Stimulated activated CD8-positive, alpha-beta memory T cell treated with anti-CD3 and anti-CD28 coated beads, Interleukin-12 subunit alpha, Interleukin-12 subunit beta, amount 100 ng/mL, for 4 hours (primary cell): ENCODE measurements at places on chromosomes 12 and 14.

DNA sequence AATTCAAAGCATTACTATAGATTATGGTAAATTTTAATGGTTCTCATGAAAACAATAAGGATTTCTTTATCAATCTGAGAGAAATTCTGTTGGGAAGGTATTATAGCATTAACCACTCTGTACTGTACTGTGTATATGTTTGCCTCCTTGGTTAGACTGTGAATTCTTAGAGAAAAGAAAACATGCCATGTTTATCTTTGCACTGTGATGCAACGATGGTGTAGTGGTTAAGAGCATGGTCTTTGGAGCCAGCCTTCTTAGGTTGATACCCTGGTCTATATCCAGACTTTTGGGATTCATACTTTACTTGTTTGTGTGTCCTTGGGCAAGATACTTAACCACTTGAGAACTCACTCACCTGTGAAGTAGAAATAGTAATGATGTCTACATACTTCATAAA, 32.2 kb upstream of the NUBPL start:
- no peak for DNase-seq

DNA sequence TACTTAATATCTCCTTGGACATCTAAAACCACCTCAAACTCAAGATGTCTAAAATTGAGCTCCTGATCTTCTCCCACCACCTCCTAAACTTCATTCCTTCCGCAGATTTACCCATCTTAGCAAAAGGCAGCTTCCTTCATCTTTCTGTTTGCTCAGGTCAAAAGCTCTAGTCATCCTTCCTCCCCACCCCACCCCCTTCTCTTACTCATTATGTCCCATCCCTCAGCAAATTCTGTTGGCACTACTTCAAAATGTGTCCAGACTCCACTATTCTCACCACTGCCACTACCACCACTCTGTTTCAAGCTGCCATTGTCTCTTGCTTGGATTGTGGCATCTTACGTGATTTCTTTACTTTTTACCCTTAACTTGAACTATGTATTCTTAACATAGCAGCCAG, 59.2 kb upstream of the ZDHHC17 start:
- DNase-seq: no peak

GRCh38 chr12:40331886-40332285, 107.1 kb downstream of the LRRK2 start:
- DNase-seq: no peak

DNA sequence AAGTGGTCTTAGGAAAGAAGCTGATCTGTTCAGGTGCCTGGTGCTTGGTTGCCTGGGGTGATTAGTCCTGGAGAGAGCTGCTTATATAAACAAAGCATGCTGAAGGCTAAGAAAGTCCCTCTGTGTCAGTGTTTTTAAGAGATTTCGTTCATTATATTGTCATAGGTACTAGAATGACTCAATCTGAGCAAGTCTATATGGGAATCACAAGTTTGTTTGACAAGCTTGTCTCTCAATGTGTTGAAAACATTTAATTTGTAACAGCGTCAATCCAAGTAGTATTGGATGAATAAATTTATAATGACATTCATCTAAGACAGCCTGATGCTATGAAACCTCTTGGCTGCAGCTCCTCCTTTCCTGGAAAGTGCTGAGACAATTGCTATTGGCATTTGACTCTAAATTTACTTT, 256.3 kb downstream of the TMTC2 start:
- DNase-seq: no peak

DNA sequence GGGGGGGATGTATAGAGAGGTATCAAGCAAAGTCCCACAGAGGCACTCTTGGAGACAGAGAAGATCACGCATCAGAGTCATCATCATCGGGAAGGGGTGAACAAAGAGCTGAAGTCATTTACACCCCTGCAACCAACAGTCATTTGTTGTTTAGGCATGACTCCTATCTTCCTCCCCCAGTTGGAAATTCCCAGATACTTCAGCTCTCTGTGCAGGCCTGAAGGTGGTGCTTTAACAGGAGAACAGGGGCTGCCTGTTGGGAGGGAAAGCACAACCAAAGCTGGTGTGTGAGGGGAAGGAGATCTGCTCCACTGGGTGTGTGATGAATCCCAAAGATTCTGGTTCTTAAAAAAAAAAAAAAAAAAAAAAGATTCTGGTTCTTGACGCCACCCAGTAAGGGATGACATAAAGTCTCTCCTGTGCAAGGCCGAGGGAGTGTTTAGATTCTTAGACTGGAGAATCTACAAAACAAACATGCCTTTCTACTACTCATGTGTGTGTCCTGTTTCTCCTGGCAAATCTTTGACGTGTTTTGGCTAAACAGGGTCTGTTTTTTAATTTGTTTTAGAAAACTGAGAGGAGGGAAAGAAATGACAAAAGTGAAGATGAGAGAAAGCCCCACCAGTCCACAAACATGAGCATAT, 121.0 kb upstream of the ARHGAP5 start:
- DNase-seq: no peak

DNA sequence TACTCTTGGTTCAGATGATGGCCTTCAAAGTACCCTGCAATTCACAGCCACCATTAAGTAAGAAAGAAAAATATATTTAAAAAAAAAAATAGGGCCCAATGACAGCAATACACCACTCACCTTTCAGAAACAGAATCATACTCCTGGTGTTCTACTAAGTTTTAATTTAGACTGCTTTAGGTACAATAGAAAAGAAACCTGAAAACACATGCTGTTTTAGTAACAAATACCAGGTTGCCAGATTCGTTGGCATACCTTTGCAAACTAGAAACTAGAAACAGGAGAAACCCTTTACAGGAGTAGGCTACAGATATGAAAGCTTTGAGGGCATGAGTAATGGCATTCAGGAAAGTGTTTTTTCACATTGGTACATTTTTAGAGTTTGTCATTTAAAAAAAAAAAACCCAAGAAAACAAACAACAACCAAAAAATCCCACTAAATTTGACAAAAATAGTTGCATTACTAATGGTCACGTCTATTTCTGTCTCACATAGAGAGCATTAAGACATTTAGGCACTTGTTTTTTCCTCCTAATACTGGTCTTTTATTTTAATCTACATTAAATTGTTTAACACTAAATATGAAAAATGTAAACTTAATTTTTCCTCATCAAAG, 4.0 kb downstream of the SIX1 start:
- DNase-seq: no peak

DNA sequence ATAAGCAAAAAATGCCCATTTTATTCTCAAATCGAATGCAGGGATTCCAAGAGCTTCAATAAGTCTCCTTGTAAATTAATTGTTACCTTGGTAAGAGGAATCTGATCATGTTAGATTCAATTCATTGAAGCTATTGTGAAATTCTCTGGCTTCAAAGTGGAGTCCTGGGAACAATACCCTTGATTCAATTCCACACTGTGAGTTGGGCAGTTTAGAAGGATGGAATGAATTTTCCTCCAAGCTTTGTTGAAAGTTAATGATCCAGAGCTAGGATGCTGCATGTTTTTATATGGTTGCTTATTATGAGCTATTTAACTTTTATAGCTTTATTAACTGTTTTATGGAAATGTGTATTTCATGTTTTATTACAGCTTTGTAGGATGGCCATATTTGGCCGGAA, 89.9 kb upstream of the IGF1 start:
- DNase-seq: no peak

- DNase-seq: no peak
These were observed 57.4 kb downstream of the FAM222A start for GRCh38 chr12:109770861-109771670.

DNA sequence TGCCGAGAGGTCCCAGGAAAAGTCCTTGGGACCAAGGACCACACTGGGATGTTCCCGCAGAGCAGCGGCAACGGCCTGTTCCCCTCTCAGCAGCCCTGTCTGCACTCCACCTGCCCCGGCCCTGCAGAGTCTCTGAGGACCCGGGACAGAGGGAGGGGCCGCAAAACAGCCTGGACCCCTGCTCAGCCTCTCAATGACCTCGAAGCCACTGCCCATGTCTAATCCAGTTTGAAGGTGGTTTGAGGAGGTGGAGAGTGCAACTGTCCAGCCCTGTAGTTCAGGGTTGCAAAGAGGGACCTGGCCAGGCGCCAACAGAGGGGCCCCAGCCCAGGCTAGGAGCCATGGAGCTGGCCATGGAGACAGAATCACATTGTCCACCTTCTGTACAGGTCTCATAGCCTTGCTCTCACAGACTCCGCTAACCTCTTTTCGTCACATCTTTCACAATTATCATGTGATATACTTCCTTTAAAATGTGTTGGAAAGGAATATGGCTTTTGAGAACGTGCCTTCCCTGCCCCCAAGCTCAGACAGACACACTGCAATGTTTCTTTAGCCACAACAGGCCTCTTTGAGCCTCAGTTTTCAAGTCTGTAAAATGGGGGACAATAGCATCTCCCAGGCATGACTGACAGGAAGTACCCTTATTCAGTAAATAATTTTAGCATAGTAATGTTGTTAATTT, 49.3 kb downstream of the ACTN1 start:
- no peak for DNase-seq

GRCh38 chr12:49910331-49911212, 6.9 kb upstream of the FAIM2 start:
- no peak for DNase-seq

- DNase-seq: no peak
These were observed 16.0 kb downstream of the PROX2 start for GRCh38 chr14:74859757-74860552.

DNA sequence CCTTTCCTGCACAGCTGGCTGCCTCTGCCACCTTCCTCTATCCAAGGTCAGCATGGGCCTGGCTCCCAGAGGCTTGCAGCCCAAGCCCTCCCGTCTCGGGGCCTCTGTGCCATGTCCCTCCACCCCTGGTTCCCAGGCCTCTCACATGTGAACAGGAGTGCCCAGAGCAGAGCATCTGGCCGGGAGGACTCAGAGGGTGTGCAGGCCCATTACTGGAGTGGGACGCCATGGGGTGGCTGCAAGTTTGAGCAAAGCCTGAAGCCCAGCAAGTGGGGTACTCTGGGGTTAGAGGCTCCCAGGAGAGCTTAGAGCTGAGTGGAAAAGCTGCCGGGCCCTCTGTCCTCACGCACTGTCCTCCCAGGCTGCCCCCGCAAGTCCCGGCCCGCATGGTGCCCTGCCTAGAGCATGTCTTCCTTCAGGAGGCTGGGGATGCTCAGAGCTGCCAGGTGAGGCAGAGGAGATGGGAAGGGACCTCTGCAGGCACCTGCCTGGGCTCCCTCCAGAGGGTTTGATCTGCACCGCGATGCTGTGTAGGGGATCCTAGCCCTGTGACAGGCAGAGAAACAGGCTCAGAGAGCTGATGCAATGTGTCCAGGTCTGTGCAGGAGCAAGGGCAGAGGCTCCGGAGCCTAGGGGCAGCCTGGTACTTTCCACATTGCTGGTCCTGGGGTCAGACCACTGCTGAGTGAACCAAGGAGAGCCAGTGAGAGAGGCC, 39.8 kb downstream of the DIO3 start:
- no peak for DNase-seq

DNA sequence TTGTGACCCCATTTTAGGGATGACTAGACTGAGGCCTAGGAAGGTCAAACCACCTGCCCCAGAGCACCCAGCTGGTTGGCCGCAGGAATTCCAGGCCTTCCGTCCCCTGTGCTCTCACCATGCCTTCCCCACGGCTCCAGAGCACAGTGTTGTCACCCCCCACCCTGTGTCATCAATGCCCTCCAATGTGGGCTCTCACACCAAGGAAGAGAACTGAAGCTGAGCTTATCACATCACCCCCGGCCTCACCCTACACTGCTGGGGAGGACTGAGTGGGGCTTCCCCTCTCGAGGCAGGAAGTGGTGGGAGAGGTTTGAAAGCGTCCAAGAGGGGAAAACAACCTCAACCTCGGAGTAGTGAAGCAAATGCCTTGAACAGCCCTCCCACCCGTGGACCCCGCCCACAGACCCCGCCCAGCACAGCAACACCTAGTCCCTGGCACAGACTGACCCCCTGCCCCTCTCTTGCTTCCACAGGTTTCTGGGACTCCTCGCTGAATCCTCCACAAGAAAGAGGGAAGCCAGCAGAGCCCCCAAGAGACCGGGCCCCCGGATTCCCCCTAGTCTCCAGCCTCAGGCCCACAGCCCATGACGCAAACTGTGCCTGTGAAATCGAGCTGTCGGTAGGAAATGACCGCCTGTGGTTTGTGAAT, 97.2 kb downstream of the LGMN start:
- peak; percentile 68 for DNase-seq

- no peak for DNase-seq
These were observed 7.6 kb upstream of the SMUG1 start for GRCh38 chr12:54196396-54196795.

- DNase-seq: no peak
These were observed 55.3 kb downstream of the DACT1 start for GRCh38 chr14:58693048-58693447.

GRCh38 chr14:61281948-61282275, 774 bp upstream of the TMEM30B start:
- no peak for DNase-seq

DNA sequence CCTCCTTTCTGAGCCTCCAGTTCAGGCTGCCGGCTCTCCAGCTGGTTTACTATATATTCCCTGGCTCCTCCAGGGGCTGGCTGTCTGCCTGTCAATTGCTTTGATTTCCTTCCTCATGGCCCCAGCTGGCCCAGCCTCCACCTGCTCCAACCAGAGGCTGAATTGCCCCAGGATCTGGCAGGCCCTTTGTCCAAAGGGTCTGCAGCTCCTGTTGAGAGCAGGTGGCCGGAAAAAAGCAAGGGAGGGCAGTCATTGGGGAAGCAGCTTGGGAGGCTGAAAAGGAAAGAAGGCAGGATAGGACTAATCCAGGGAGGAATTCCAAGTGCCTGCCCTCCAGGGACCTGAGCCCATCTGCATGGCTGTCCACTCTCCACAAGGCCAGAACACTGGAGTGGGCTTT, 25.3 kb downstream of the PAH start:
- no peak for DNase-seq

DNA sequence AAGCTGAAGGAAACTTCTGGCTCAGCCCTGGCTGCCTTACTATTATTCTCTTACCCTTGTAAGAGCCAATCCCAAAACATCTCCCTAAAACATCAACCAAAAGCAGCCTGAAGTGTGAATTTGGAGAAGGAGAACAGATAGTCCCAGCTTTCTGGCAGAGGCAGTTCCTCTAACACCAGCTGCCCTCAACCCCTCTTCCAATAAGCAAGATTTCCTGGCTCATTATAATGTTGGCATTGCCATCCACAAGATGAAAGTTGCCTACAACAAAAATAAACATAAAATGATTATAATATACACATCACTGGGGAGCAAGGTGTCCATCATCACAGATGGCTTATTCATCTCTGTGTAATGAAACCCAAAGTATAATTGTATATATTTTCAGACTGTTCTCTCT, 352.5 kb upstream of the CCDC196 start:
- no peak for DNase-seq

- no peak for DNase-seq
These were observed 17.4 kb downstream of the IGF1 start for GRCh38 chr12:102462795-102463465.

- DNase-seq: peak; percentile 21
These were observed 1.2 kb downstream of the DUSP16 start for GRCh38 chr12:12561371-12562015.

- no peak for DNase-seq
These were observed 525 bp downstream of the RNU6-8 start for GRCh38 chr14:32202491-32202997.

DNA sequence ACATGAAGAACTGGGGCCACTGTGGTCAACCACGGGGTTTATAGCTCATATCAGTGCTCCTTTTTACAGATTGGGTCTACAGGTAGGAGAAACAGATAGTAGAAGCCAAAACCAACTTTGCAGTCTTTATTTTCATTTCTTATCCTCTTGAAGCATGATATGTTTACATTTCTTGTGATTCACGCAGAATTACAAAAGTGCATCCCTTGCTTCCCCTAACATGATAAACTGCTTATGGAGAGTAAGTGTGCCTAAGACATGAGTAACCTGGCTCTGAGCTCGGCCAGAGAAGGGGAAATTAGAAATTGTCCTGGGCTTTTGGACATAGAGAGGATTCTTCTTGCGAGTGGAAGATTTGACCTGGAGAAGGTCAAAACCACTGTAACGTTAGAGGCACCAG, 18.4 kb downstream of the PWP1 start:
- DNase-seq: no peak
